ENCODE measurements at places on chromosomes 4 and X. TPM values are rescaled to one million over a fixed set of nuclear protein-coding genes. Genes with fewer than 3 reads are reported as not detected.

GLRA3 gene
- not detected for total RNA-seq

PWWP3B gene
- not detected for total RNA-seq

FHDC1 gene
- total RNA-seq = 0.09 TPM

MID1 gene
- total RNA-seq = 0.37 TPM

TMPRSS11B gene
- total RNA-seq = not detected

HERC6 gene
- 7.3 TPM for total RNA-seq

CACNA1F gene
- 0.65 TPM for total RNA-seq

PABPC5 gene
- not detected for total RNA-seq

DNAAF6 gene
- total RNA-seq = not detected

OTUD6A gene
- not detected for total RNA-seq

DNA sequence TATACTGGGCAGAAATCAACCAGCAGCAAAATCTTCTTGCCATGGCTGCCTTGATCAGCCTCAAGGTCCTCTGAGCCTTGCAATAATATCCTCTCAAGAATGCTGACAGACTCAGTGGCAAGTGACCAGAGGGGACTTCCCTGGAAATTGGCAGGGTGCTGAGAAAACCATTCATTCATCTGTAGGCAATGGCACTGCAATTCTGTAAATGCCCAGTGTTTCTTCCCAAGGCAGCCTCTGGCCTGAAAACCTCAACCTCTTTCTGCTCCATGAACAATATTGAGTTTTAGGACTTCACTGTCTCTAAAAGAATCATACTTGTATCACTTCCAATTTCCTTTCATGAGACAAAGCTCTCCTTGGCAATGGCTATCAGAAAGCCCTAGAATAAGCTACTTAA, 754.3 kb upstream of the TENM3 start:
- H3K36me3 ChIP-seq = no peaks in the 10 kb centered on the region
- H3K27ac ChIP-seq = no peak overlapping the region
- no peak overlapping the region for H3K4me3 ChIP-seq
- H3K4me1 ChIP-seq = no peaks in the 10 kb centered on the region

DNA sequence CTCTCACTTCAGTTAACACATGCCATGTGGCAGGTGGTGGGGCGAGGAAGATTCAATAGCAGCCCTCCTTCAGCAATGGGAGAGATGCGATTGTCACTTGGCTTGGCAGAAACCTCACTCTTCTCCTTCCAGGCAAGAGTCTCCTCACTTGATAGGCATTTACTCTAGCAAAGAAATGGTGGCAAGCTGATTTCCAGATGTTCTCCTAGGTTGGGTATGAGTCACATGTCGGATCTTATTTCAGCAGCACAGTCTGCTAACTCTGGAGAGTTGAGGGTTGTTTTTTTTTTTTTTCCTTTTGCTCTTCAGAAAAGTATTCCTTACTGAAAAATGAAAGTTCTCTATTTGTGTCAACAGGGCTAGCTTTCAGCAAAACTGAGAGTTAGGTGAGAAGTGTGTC, 119.5 kb upstream of the CHRDL1 start:
- no peaks in the 10 kb centered on the region for H3K27me3 ChIP-seq
- H3K27ac ChIP-seq = no peak overlapping the region
- H3K4me3 ChIP-seq = no peak overlapping the region
- no peaks in the 10 kb centered on the region for H3K4me1 ChIP-seq
- no peak for DNase-seq

DNA sequence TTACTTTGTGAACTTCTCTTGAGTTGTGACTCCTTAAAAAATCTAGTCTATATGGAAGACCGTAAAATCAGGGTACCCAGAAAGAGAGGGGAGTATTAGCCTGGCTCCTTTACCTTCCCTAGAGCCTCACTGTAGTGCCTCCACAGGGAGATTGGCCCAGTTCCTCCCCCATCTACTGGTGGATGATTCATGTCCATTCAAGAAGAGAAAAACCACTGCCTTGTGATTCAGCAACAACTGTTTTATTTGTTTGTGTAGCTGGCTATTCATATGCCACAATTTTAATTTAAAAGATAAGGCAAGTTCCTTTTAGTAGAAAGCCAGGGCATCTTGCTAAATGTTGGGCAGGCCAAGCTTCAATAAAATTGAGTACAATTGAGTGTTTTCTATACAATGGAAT, 221.8 kb upstream of the KCNIP4 start:
- no peak for DNase-seq
- no peaks in the 10 kb centered on the region for H3K36me3 ChIP-seq
- H3K27me3 ChIP-seq = no peaks in the 10 kb centered on the region
- H3K27ac ChIP-seq = no peak overlapping the region
- no peak overlapping the region for H3K4me3 ChIP-seq

- H3K27ac ChIP-seq = no peak overlapping the region
- no peaks in the 10 kb centered on the region for H3K36me3 ChIP-seq
- H3K27me3 ChIP-seq = peaks cover 8% of the 10 kb centered on the region
- H3K4me3 ChIP-seq = no peak overlapping the region
- no peaks in the 10 kb centered on the region for H3K4me1 ChIP-seq
These were observed 222.4 kb downstream of the FBXO8 start for GRCh38 chr4:174061026-174061425.

DNA sequence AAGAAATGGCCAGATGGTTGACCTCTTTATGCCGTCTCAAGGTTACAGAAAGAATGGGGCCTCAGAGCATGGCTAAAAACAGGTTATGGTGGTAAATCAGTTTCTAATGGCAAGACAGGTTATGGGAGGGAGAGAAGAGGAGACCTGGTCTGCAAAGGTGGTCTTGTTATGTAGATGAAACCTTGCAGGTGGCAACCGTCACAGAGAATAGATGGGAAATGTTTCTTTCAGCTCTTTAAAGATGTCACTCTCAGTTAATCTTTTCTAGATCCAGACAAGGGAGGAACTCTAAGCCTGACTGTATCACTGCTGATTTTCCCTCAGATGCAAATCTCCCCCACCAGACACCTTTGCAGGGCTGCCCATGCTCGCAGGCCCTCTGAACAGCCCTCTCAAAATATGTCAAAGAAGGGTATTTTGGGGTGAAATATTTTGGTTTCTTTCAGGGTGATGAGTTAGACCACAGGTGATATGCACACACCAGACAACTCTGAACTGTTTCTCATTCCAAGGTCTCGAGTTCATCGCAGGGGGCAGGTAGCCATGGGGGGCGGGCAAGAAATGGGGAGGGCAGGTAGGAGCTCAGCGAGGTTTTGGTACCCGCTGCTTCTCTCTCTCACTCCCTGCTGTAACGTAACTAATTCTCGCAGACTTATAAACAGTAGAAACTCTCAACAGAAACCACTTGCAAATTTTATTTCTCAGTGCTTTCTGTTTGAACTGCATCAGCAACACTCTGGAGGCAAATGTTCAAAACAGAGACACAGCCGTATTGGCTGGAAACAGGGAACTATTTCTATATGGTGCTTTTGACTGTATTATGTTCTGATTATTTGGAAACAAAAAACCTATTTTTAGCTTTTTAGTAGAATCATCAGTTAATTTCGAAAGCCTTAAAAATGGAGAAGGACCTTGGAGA, 32.4 kb downstream of the CASP3 start:
- H3K36me3 ChIP-seq = peaks cover 5% of the 10 kb centered on the region
- no peaks in the 10 kb centered on the region for H3K27me3 ChIP-seq
- H3K4me3 ChIP-seq = no peak overlapping the region
- no peak overlapping the region for H3K27ac ChIP-seq

GRCh38 chr4:76997077-76997476, 47.5 kb downstream of the SEPTIN11 start:
- H3K36me3 ChIP-seq = peaks cover 21% of the 10 kb centered on the region
- DNase-seq = no peak
- no peak overlapping the region for H3K4me3 ChIP-seq
- H3K27ac ChIP-seq = no peak overlapping the region
- no peaks in the 10 kb centered on the region for H3K27me3 ChIP-seq

GRCh38 chrX:101550751-101551379, 518 bp downstream of the ARMCX1 start:
- H3K4me3 ChIP-seq = peak overlapping the region; percentile 70
- H3K27me3 ChIP-seq = peaks cover 9% of the 10 kb centered on the region
- peaks cover 8% of the 10 kb centered on the region for H3K4me1 ChIP-seq
- DNase-seq = peak; percentile 7
- H3K36me3 ChIP-seq = no peaks in the 10 kb centered on the region

DNA sequence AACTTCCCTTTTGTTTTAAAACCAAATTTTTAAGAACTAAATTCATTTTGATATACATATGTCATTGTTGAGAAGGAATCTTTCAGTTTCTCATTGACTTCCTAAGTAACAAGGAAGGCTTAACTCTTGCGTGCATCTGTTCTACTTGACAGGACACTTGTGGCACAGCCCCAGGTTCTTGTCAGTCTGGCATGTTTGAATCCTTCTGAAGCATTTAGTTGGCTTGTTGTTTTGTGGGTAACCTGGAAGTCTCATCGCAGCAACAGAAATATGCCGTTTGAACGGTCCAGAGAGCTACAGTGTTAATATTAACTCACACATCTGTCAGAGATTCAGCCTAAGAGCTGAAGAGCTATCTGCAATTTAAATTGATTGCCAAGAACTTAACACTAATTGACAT, 76.0 kb downstream of the GLRA3 start:
- H3K36me3 ChIP-seq = no peaks in the 10 kb centered on the region
- no peak overlapping the region for H3K4me3 ChIP-seq
- H3K27me3 ChIP-seq = no peaks in the 10 kb centered on the region
- H3K4me1 ChIP-seq = no peaks in the 10 kb centered on the region

- no peak overlapping the region for H3K27ac ChIP-seq
- H3K4me3 ChIP-seq = no peak overlapping the region
- no peaks in the 10 kb centered on the region for H3K36me3 ChIP-seq
- DNase-seq = no peak
These were observed 34.9 kb downstream of the FHDC1 start for GRCh38 chr4:152971053-152971452.

DNA sequence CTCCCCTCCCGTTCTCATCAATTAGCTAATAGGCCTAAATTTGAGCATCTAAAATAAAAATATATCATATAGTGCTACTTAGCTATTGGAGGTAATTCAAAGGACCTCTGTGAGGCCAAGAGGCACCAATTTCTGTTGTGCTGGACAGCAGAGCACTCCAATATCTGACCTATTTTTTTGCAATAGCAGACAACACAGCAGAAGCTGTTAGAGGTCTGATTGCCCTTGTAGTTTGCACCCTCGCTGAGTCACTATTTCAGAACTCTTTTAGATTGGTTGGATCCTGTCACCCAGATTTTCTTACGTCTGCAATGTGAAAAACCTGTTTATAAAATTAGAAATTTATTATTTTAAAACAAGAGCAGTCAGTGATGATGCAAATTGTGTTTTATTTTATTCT, 184.1 kb downstream of the CEP135 start:
- peaks cover 2% of the 10 kb centered on the region for H3K27me3 ChIP-seq
- no peak for DNase-seq
- H3K27ac ChIP-seq = no peak overlapping the region
- no peaks in the 10 kb centered on the region for H3K36me3 ChIP-seq
- H3K4me1 ChIP-seq = no peaks in the 10 kb centered on the region

GRCh38 chr4:168892475-168892874, 117.6 kb downstream of the CBR4 start:
- no peaks in the 10 kb centered on the region for H3K4me1 ChIP-seq
- H3K36me3 ChIP-seq = peaks cover 10% of the 10 kb centered on the region
- no peak for DNase-seq
- no peak overlapping the region for H3K4me3 ChIP-seq

DNA sequence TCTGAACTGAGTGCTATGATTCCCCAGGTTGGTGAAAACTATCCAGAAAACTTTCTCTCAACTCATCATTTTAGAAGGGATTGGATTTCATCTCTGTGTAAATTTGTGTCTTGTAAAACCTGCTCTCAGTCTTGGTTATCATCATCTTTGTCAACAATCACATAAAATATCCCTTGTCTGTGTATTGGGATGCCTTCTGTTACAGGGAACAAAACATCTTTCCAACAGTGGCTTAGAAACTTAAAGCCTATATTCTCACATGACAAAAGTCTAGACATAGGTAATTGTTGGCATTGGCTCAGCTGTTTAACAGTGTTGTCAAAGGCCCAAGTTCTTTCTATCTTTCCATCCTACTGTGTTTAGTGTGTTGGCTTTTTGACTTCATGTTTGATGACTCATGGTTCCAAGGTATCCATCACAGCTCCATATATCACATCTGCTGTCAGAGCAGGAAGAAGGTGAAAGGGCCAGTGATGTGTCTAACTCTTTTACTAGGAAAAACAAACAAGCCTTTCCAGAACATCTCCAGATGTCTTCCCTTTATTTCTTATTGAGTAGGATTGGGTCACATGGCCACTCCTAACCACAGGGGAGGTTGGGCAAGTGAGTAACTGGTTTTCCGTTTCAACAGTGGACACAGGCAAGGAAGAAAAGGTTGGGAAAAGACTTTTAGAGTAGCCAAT, 65.0 kb downstream of the PHEX start:
- no peaks in the 10 kb centered on the region for H3K4me1 ChIP-seq
- no peak for DNase-seq
- no peak overlapping the region for H3K4me3 ChIP-seq
- no peaks in the 10 kb centered on the region for H3K27me3 ChIP-seq

- no peak overlapping the region for H3K4me3 ChIP-seq
- H3K27ac ChIP-seq = no peak overlapping the region
- DNase-seq = no peak
- H3K27me3 ChIP-seq = no peaks in the 10 kb centered on the region
- no peaks in the 10 kb centered on the region for H3K4me1 ChIP-seq
- H3K36me3 ChIP-seq = no peaks in the 10 kb centered on the region
These were observed 186.0 kb upstream of the FAM241A start for GRCh38 chr4:111959222-111959621.

GRCh38 chr4:101074326-101074725, 273.0 kb downstream of the PPP3CA start:
- H3K27ac ChIP-seq = no peak overlapping the region
- H3K4me3 ChIP-seq = no peak overlapping the region
- H3K27me3 ChIP-seq = no peaks in the 10 kb centered on the region
- H3K36me3 ChIP-seq = no peaks in the 10 kb centered on the region

- H3K36me3 ChIP-seq = no peaks in the 10 kb centered on the region
- DNase-seq = no peak
- H3K27me3 ChIP-seq = no peaks in the 10 kb centered on the region
- H3K4me3 ChIP-seq = no peak overlapping the region
These were observed 36.7 kb upstream of the STS start for GRCh38 chrX:7110821-7111276.

- H3K27ac ChIP-seq = no peak overlapping the region
- no peak for DNase-seq
- peaks cover 2% of the 10 kb centered on the region for H3K27me3 ChIP-seq
- no peak overlapping the region for H3K4me3 ChIP-seq
These were observed 79.7 kb upstream of the PRSS48 start for GRCh38 chr4:151197247-151197646.

GRCh38 chrX:109049903-109050302, 313.5 kb upstream of the IRS4 start:
- no peaks in the 10 kb centered on the region for H3K27me3 ChIP-seq
- H3K4me1 ChIP-seq = no peaks in the 10 kb centered on the region
- no peaks in the 10 kb centered on the region for H3K36me3 ChIP-seq
- DNase-seq = no peak
- H3K4me3 ChIP-seq = no peak overlapping the region

DNA sequence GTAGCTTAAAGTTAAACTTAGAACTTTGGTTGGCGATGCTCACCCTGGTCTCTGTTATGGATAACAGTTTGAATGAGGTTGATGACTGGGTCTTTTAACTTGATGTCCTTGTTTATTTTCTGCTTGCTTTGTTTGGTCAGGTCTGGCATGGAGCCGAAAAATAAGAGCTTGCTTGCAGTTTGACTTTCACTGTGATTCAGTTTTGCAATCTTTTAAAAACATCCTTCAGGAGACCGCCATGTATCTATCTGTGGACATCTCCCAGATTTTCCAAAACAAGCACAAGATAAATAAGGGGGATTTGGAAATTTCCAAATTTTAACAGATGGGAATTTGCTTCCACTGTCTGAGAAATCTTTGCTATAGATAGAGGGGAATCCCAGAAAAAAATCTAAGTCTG, 246.7 kb downstream of the PALLD start:
- no peak overlapping the region for H3K4me3 ChIP-seq
- H3K36me3 ChIP-seq = no peaks in the 10 kb centered on the region
- peaks cover 24% of the 10 kb centered on the region for H3K27me3 ChIP-seq
- DNase-seq = no peak
- no peaks in the 10 kb centered on the region for H3K4me1 ChIP-seq
